Glomerular endothelial cell (primary cell): ENCODE measurements at places on chromosomes 12 and 14.

DNA sequence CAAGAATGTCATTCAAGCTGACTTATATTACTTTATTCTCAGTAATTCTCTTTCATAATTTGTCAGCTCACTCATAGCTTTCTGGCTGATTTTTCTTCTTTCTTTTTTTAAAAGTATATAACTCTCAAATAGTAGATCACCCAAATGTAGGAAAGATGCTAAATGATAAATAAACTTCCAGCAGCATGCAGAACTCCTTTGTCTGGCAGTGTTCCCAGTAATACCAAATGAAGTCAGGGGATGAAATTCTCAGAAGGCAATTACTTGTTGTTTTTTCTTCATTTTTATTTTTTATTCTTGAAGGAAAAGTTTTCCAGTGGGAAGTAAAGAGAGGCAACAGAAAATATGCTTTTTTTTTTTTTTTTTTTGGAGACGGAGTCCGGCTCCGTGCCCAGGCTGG, 133.3 kb upstream of the SLCO1C1 start:
- no peak for DNase-seq

- no peak for DNase-seq
These were observed 1.5 kb downstream of the RDH5 start for GRCh38 chr12:55721601-55722213.

- no peak for DNase-seq
These were observed 12.8 kb downstream of the NEK9 start for GRCh38 chr14:75113932-75114539.

GRCh38 chr12:4431866-4432265, 13.7 kb downstream of the FGF6 start:
- DNase-seq = no peak
